Activated CD4-positive, alpha-beta T cell treated with anti-CD3 and anti-CD28 coated beads, Interleukin-10, Interleukin-2, amounts not matched to agents 100 ng/mL and 50 ng/mL, durations not matched to agents 16 hours and 8 hours (primary cell): ENCODE measurements at places on chromosomes 5 and 9.

- no peak for DNase-seq
Observed at GRCh38 chr5:164188733-164189148, 683.3 kb downstream of the MAT2B start.

DNA sequence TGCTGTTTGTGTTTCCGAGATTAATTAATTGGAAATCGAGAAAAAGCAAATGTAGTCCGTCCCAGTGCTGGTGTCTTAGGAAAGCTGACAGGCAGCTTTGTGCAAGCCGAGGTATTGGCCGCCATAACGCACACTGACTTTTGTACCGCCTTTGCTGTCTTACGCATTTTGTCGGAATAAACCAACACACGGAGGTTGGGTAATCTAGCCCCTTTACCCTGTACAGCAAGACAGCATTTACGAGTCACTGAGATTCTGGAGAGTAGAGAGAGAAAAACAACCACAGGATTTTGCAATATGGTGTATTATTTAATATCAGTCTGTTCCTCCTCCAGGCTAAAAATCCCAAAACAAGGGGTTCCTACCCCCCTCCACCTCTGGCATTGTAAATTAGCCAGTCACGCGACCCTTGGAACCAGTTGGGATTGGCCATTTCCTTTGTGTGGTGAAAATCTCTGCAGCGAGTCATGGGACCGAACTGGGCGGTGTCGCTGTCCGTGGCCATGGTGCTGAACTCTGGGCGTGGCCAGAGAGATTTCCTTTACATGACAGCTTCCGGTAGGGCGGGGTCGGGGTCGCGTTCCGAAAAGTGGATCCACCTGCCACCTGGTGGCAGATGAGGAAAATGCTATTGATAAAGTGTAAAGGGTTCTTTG is 10.3 kb upstream of the PCDHB1 start:
- DNase-seq: peak; percentile 79

DNA sequence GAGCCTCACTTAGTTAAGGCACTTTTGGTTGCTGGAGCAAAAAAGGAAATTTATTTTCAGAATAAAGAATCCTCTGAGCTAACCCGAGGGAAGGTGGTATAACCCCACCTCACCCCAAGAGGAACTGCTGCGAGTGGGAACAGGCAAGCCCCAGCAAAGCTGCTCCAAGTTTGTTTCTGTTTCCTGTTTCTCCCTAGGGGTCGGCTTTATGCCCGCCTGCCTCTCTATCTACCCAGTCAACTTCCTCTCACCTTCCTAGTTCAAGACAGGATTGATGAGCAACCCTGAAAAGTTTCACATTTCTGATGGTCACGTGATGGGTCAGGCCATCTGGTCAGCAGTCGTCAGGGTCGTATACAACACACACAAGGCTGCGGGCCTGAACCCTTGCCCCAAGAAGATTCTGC is 31.1 kb downstream of the TRIO start:
- DNase-seq: no peak

DNA sequence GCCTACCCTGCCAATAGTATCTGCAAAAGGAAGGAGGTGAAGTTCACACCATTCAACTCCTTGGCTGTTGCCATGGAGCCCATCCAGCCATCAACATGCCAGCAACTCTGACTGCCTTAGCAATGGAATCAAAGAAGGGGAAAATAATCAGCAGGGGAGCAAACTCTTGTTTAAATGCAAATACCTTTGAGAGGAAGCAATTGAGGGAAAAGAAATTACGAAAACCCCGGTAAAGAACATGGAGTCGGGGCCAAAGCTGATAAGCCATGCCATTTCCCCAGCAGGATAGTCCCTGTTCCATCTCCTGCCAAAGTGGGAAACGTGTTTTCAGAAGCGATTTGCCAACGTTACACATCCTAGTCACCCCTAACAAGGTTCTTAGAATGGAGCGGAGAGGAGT is 69.0 kb downstream of the MFAP3 start:
- no peak for DNase-seq

GRCh38 chr5:56480078-56480704 is 247.1 kb upstream of the ANKRD55 start:
- DNase-seq: peak; percentile 21

DNA sequence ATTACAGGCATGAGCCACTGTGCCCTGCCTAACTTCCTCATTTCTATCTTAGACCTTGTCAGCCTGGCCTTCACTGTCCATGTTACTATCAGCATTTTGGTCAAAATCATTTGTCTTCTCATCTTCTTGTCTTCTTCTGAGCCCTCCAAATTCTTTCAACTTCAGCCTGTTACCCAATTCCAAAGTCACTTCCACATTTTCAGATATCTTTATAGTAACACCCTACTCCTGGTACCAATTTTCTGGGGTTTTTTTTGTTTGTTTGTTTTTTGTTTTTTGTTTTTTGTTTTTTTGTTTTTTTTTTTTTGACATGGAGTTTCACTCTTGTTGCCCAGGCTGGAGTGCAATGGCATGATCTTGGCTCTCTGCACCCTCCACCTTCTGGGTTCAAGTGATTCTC is 90.3 kb upstream of the LARP1 start:
- DNase-seq: no peak

DNA sequence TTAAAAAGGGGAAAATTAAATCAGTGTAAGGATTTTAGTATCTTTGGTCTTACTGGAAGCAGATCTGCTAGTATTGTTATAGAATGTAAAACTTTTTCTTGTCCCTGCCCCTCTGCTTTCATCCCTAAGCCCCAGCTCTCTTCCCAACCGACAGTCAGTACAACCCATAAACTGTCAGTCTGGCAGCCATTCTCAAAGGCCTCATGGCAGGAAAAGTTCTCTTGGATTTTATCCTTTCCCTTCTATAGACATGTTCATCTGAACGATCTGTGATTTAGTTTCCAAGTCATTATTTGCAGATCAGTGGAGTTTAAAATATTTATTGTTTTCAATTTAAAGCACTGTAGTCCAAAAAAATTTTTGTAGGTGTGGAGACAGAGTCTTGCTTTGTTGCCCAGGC is 39.2 kb downstream of the ARRDC3 start:
- DNase-seq: no peak

- DNase-seq: peak; percentile 69
Observed at GRCh38 chr5:119036101-119036762, 34.7 kb upstream of the DMXL1 start.

GRCh38 chr5:77329664-77330430 is 119.4 kb downstream of the PDE8B start:
- DNase-seq: no peak

DNA sequence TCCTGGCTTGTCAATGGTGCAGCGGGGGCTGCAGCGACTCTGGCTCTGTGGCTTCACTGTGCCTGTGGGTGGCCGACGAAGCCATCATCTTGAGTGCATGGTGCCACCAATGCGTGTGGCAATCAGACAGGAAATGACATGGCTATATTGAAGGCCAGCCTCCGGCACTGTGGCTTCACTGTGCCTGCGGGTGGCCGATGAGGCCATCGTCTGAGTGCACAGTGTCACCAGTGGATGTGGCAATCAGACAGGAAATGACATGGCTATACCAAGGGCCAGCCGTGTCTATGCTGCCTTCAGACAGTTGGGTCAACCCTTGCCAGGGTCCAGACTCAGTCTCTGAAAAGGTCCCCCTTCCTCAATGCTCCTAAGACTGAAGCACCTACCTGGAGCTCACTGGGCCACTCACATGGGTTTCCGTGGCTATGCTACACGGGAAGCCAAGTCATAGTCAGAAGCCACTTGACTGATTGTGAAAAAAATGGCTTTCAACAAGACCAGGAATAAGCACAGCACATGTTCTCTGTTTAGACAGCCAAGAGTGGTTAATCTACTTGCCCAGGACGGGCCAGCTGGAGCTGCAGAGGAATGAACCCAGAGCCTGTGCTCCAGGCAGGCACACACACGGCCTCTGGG is 67.5 kb upstream of the S1PR3 start:
- peak; percentile 82 for DNase-seq

- no peak for DNase-seq
Observed at GRCh38 chr5:110354915-110355644, 371.4 kb downstream of the TMEM232 start.

DNA sequence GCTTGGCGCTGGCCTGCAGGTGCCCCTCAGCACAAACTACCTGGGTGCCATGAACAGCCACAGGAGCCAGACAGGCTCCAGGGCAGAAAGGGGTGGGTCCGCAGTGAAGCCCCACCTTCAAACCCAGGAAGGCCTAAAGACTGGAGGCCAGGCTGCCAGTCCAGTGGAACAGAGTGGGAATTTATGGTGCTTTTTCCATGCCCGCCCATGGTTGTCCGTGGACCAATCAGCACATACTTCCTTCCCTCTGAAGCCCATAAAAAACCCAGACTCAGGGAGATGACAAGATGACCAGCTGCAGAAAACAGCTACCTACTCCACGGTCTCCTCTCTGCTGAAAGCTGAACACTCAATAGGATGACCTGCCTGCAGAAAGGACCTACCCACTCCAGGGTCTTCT is 275.4 kb upstream of the ADRA1B start:
- no peak for DNase-seq

- peak; percentile 38 for DNase-seq
Observed at GRCh38 chr5:112958093-112959088, 18.2 kb upstream of the DCP2 start.

- peak; percentile 48 for DNase-seq
Observed at GRCh38 chr5:156922207-156922792, 40.7 kb downstream of the TIMD4 start.

GRCh38 chr9:78289474-78289873 is 7.5 kb upstream of the PSAT1 start:
- no peak for DNase-seq

DNA sequence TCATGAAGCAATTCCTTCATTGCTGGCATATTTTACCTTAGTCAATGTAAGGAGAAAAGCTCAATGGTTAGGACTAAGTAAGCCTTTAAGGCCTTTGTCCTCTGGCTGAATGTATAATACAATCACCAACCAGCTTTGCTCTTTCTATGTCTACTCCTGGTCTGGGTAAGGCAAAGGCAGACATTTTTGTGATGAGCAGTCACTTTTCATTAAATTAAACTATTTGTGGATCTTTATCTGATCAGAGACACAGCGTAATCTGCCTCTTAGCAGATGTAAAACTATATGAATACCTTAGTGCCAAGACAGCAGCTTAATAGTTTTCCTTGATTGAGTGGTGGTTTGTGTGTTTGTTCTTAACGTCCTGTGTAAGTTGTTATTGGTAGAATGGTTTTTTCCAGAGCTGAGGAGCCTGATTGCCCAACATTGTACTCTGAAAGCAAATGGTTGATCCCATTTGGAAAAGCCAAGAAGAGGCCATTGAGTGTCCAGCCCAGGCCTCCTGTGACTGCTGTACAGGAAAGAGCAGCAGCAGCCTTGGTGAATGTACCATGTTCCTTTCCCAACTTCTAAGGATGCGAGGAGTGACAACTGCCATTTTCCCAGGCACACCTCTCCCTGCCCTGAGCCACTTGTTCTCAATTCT is 16.5 kb upstream of the CXXC5 start:
- no peak for DNase-seq

- DNase-seq: peak; percentile 72
Observed at GRCh38 chr5:14723701-14724132, 59.2 kb downstream of the OTULIN start.

DNA sequence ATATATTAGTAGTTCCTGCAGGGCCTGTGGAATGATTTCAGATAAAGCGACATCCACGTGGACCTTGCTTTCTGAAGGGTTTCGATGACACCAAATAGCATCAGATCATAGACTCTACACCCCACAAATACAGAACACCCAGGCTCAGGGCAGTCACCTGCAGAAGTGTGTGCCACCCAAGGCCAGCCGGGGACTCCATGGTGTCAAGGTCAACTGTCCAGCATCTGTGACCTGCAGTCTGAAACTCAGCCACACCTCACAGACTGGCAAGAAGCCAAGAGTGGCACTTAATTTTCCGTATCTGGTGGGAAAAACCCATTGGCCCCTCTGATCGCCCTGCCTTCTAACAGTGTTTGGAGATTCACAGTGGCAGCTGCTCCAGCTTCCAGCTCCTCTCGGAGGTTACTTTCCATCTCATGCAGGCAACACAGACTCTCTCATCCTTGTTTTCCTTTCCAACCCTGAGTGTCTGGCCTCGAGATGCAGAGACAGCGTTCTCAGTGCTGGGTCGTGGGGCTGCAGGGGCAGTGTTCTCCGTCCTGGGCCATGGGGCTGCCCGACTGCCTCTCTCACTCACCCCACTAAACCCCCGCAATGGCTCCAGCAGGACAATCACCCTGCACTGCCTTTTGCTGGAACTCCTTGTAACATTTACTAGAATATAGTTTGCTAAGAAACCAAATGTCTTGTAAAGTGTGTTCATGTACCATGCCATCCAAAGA is 221.9 kb downstream of the IRX2 start:
- DNase-seq: no peak

- no peak for DNase-seq
Observed at GRCh38 chr5:59845730-59846129, 47.8 kb downstream of the PDE4D start.

- DNase-seq: no peak
Observed at GRCh38 chr5:155773680-155774079, 553.3 kb upstream of the SGCD start.

DNA sequence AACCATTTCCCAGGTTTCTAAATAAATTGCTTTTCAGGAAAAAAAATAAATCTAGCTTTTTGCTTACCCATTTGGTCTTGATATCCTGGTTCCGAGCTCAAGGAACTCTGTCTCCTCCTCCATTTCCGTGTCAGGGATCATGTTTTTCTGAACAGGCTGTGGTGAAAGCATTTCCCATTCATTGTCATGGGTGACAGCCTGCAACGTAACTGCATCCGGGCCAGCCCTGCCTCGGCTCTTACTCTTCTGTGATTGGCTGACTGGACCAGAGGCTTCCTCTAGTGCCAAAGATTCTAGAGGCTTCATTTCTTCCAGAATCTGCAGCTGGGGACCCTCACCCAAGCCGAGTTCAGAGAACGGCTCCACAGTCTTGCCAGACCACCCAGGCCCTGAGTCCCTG is 61.0 kb upstream of the PCA3 start:
- no peak for DNase-seq

GRCh38 chr5:10310066-10310779 is 2.5 kb upstream of the CMBL start:
- DNase-seq: no peak

GRCh38 chr9:99472240-99472915 is 250.3 kb downstream of the SEC61B start:
- DNase-seq: no peak

DNA sequence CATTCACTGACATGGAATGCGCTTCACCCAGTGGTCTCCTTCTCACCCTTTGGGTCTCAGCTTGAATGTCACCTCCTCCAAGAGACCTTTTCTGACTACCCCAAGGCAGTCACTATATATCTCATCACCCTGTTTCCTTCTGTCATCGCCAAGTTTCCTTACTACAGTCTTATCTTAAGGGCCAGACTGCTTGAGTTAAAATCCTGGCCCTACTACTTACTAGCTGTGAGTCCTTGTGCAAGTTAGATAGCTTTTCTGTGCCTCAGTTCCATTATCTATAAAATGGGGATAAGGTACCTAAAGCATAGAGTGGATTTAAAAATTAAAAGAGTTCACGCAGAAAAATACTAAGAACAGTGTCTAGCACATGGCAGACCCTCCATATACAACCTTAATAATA is 132.4 kb downstream of the GABBR2 start:
- DNase-seq: peak; percentile 21

DNA sequence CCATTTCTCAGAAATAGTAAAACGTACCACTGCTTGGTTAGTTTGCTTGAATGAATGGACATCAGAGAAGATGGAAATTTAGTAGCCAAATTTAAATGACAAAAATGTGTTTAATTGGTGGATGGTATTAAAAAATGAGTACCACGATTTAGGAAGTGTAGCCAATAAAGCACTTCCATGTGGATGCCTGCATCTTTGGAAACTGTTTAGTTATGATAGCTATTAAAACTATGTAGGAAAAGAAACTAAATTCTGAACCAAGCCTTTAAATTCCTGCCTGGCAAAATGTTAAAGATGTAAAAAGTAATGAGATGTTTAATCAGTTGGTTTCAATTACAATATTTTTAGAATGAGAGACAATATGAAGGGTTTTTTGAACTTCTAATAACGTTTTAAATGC is 94.8 kb downstream of the NUDT12 start:
- DNase-seq: no peak
